ENCODE measurements at places on chromosomes 13 and 19.

DNA sequence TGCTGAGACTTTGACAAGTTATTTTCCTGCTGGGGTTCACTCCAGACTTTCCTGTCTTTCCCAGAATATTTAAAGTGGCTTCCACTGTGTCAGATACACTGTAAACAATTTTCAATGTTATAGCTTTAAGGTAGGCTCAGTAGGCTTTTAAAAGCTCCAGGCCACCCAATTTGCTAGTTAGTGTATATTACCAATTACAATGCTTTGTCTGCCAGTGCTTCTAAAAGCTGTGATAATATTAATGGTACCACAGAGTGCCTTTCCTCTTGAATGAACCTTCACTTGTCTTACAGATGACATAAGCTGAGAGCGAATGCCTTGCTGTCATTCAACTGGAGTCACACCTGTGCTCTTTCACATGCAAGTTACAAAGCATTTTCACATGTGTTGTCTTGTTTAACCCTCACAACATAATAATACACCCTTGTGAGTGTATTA lies 239.7 kb upstream of the HTR2A start:
- DNase-seq, result no peak

- DNase-seq, result no peak
These were observed 5.5 kb downstream of the PIK3R2 start for GRCh38 chr19:18158467-18158866.

GRCh38 chr13:74025369-74025768 lies 108.8 kb downstream of the KLF12 start:
- DNase-seq, result no peak

DNA sequence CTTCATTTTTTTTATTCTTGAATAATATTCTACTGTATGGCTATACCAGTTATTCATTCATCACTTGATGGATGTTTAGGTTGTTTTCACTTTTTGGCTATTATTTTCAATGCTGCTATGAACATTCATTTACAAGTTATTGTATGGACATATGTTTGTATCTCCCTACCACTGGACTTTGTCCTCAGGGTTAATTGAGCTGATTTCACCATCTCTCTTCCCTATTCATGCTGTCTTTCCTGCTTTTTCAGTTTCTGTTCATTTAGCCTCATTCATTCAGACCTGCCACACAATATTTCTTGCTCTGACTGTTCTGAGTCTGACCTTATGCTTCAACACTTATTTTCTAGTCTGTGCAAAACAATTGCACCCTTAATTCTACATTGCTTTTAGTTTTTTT lies 12.3 kb upstream of the C1QTNF9B start:
- DNase-seq, result no peak

DNA sequence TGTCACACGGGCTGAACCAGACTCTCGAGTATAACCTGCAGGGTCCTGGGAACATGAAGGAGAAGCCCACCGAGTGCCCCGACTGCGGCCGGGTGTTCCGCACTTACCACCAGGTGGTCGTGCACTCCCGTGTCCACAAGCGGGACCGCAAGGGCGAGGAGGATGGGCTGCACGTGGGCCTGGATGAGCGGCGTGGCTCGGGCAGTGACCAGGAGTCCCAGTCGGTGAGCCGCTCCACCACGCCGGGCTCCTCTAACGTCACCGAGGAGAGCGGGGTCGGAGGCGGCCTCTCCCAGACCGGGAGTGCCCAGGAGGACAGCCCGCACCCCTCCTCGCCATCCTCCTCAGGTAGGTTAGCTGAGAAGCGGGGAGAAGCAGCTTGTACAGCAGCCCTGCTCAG lies 73.2 kb downstream of the ZNF536 start:
- DNase-seq, result no peak

DNA sequence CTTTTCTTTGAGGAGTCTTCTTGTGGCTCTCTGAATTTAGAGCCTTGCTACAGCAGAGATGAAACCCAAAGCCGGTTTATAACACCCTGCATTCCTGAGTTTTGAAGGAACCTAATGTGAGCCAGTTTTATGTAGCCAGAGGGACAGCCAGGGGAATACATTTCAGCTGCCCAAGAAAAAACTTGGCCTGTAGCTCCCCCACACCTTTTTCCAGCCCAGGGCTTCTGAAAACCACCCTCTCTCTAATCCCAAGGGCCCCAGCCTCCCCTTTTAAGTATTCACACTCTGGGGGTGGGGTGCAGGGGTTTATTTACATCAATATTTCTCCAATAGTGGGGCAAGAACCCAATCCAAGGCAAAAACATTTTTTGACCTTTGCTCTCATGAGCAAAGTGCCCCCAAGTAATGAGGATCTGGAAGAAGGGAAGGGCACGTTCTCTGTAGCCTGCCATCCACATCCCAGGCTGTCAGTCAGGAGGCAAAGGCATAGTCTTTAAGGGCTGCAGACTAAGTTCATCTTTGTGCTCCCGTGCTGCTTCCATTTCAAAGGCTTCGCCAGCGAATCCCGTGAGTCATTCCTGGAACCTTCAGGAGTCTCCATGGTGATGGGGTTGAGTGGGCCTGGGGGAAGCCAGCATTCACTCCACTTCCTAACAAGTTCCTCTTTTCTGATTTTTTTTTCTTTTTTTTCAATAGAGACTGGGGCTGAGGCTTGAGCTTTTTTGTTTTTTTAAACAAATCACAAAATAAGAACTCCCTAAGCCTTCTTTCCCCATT lies 33.2 kb upstream of the MEDAG start:
- DNase-seq, result peak; percentile 17

DNA sequence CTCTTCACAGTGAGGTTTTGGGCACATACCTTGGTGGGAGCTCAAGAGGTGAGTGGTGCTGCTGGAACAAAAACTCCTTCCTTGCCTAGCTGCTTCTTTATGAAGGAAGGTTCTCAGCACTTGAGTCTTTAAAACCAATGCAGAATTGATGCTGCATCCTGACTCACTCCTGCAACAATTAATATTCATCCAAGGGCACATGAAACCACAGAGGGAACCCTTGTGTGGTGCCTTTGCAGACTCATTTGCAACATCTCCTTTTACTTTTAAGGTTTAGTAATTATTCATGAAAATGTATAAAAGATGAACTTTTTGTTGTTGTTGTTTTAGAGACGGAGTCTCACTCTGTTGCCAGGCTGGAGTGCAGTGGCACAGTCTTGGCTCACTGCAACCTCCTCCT lies 30.1 kb downstream of the OPA3 start:
- no peak for DNase-seq

GRCh38 chr13:44410328-44410859 lies 36.8 kb downstream of the SERP2 start:
- no peak for DNase-seq

GRCh38 chr13:100657881-100658315 lies 16.7 kb downstream of the TMTC4 start:
- DNase-seq, result no peak

- DNase-seq, result no peak
These were observed 2541.1 kb downstream of the PCDH9 start for GRCh38 chr13:64688893-64689677.

DNA sequence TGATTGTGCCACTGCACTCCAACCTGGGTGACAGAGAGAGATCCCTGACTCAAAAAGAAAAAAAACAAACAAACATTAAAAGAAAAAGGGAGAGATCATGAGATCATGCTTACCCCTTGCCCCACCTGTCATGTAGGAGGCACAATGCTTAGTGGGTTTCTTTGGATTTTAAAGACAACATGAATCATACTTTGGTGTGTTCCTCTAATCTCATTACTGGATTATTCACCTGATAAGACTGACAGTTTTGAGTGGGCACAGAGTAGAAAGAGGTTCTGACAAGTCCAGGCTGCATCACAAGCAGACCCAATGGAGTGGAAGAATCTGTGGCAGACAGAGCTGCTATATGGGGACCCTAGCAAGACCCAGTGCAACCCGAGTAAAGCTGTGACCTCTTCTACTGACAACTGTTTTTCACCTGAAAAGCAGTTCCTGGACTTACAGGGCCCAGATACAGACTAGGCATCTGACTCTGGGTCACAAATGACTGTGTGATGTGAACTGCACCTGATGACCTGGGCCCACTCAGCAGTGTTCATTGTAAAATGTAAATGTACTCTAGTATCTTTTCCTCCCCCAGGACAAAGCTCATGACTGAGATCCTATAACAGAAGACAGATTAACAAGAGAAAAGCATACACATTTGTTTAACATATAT lies 28.9 kb upstream of the USP12 start:
- no peak for DNase-seq

All from NCI-H524 (cell line).